Esophagus muscularis mucosa (tissue), 4 donors: ENCODE measurements at places on chromosomes 4 and X.

DNA sequence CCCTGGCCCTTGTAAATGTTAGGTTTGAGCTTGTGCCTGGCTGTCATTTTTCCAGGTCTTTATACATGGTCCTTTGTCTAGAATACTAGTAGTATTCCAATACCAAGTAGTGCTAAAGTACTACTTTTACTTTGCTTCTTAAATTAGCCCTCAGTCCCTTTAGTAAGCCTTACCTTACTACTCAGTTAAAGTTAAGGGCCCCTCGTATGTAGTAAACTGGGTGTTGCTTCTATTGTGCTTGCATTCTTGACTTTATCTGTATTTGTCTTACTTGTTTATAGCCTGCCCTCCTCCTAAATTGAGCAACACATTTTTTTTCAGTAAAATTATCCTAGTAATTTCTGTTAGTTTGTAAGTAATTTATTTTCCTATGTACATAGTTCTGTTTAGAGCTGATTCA lies 25.2 kb downstream of the CLCN3 start:
- DNase-seq: no peak

DNA sequence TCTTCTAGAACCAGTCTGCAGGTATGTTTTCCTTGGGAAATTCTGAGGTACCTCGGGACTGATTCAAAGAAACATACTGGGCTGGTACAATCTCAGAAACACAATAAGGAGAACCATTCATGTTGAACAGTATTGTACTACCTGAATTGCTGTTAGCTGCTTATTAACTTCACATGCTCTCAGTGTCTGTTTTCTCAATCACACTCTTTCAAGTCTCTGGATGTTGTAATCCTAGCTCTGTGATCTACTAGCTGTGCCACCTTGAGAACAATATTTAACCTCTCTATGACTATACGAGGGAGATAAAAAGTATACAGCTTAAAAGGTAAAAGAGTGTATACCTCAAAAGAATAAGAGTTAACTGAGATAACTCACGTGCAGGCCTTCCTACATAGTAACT lies 10.3 kb downstream of the CCDC158 start:
- DNase-seq: no peak

GRCh38 chr4:176883108-176883550 lies 90.4 kb upstream of the VEGFC start:
- DNase-seq: no peak

- no peak for DNase-seq
These were observed 54.7 kb downstream of the SMARCAD1 start for GRCh38 chr4:94262163-94263016.

GRCh38 chr4:115233600-115233999 lies 120.2 kb upstream of the NDST4 start:
- DNase-seq: no peak
